Smooth muscle cell of trachea (primary cell): ENCODE measurements at places on chromosomes 12 and 14. TPM values are rescaled to one million over a fixed set of nuclear protein-coding genes. Genes with fewer than 3 reads are reported as not detected.

Gene SRGAP1
- total RNA-seq: 27.5 and 45.8 TPM in 2 replicates

Gene HOTAIR
- not detected in 2 replicates for total RNA-seq

Gene NKX2-1
- not detected in 2 replicates for total RNA-seq

Gene RTN1
- 0.17 TPM in 1 of 2 replicates, not detected in the other for total RNA-seq

Gene KRT2
- not detected in 2 replicates for total RNA-seq

Gene COX8C
- not detected in 2 replicates for total RNA-seq

Gene TAS2R9
- total RNA-seq: not detected in 2 replicates

Gene NELL2
- not detected in 2 replicates for total RNA-seq

Gene KCNC2
- not detected in 2 replicates for total RNA-seq

Gene SIX4
- total RNA-seq: 16.0 and 24.8 TPM in 2 replicates

Gene ISM2
- total RNA-seq: not detected in 2 replicates

Gene OAS2
- 2.9 and 3.3 TPM in 2 replicates for total RNA-seq

Gene KERA
- total RNA-seq: not detected in 2 replicates

Gene CCDC196
- total RNA-seq: not detected in 2 replicates

Gene SIX1
- 14.5 and 15.9 TPM in 2 replicates for total RNA-seq

Gene SOCS2
- 39.0 and 76.2 TPM in 2 replicates for total RNA-seq

Gene PITPNM2
- 16.3 and 16.5 TPM in 2 replicates for total RNA-seq

Gene CLEC1B
- not detected in 2 replicates for total RNA-seq

Gene NOXRED1
- 0.17 and 1.0 TPM in 2 replicates for total RNA-seq

Gene STAC3
- 1.3 TPM in 1 of 2 replicates, not detected in the other for total RNA-seq

Gene KLRC1
- 0.15 TPM in 1 of 2 replicates, not detected in the other for total RNA-seq

Gene CMA1
- not detected in 2 replicates for total RNA-seq

Gene CD163
- total RNA-seq: not detected in 2 replicates

Gene STXBP6
- 6.1 and 9.6 TPM in 2 replicates for total RNA-seq

Gene PAH
- total RNA-seq: not detected in 2 replicates

Gene GPX2
- not detected in 2 replicates for total RNA-seq

Gene TTC7B
- total RNA-seq: 22.0 and 39.0 TPM in 2 replicates

Gene PPFIA2
- 2.0 and 6.5 TPM in 2 replicates for total RNA-seq

Gene ATXN2
- 29.3 and 42.8 TPM in 2 replicates for total RNA-seq

Gene GUCY2C
- not detected in 2 replicates for total RNA-seq

Gene HPD
- total RNA-seq: 0.66 and 1.3 TPM in 2 replicates

Gene TECPR2
- 29.3 and 31.1 TPM in 2 replicates for total RNA-seq

Gene KCNH5
- 2.3 and 2.9 TPM in 2 replicates for total RNA-seq

Gene RBM19
- 19.8 and 21.1 TPM in 2 replicates for total RNA-seq

Gene B4GALNT3
- total RNA-seq: under 0.01 TPM in 1 of 2 replicates, not detected in the other

Gene LRP1-AS
- total RNA-seq: not detected in 2 replicates

Gene LRRC9
- total RNA-seq: not detected in 2 replicates

Gene HNRNPA1
- 412 and 444 TPM in 2 replicates for total RNA-seq

Gene MGST1
- total RNA-seq: 123 and 160 TPM in 2 replicates

Gene ABCB9
- total RNA-seq: 13.2 and 16.7 TPM in 2 replicates

Gene NID2
- 186 and 315 TPM in 2 replicates for total RNA-seq

Gene IGF1
- total RNA-seq: under 0.01 and 0.83 TPM in 2 replicates

Gene HOXC9
- 0.15 and 0.33 TPM in 2 replicates for total RNA-seq
